GM23338 (cell line): ENCODE measurements at places on chromosomes 13 and 19. TPM values are rescaled to one million over a fixed set of nuclear protein-coding genes. Genes with fewer than 3 reads are reported as not detected.
A peak's percentile ranks its signal among the peaks of the same experiment; 100 is the strongest.

The STOML3 gene
- 0.16 TPM in 1 of 2 replicates, not detected in the other for total RNA-seq

GRCh38 chr19:33755099-33756035, 41.3 kb upstream of the KCTD15 start:
- no peak for DNase-seq

GRCh38 chr13:92823059-92823458, 403.5 kb upstream of the GPC6 start:
- no peak for DNase-seq

DNA sequence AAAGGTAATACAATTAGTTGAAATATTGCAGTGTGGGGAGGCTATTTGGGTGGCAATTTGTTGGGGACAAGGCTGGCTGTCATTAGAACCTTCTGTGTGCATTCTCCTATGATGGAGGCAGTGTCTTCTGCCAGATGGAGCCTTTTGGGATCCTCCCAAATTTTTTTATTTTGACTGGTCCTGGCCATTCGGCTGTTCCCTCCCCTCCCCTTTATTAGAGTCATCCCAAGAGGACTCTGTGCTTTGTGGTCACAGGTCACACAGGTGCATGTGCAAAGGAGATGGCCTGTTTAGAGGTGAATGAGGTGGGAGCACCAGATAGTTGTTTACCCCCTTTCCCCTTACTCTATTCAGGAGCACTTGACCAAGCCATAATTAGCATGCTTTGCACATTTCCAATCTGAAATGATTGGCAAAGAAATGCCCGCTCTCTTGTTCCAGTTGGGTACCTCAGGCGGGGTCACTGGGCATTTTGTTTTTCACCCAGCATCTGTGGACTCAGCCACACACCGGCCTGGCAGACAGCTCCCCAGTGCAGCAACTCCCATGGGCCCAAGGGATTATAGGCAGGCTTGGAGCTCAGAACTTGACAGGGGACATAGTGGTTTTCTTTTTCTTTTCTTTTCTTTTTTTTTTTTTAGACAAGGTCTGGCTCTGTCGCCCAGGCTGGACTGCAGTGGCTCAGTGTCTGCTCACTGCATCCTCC, 19.8 kb downstream of the GATAD2A start:
- DNase-seq: no peak

DNA sequence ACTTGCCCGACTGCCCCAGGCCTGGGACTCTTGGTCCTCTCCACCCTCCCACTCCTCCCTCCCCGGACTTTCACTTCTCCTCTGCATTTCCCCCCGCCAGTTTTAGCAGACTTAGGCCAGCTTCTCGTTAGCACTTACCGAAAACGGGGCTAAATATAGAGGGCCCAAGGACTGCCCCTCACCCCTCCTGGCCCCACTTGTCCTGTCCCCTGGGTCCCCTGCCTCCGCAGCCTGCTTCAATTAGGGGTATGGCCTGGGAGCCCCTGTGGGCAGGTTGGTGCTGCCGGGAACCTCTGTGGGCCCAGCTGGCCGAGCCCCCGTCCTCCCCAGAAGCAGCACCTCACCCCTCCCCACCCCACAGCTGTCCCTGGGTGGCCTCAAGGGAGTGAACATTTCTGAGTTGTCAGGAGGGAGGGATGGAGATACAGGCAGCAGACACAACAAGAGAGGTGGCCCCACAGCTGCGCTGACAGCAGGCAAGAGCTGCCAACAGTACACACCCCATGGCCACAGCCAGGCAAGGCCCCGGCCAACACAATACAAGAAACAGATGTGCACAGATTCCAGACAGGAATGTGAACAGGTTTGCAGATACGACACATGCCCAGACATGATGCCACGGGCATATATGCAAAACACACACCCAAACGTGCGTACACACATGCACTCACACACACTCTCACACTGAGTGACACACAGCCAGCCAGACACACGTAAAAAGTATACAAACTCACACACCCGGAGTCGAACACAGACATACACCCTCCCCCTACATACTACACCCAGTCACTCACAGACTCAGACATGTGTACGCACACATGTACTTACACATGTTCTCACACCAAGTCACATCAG, 2.6 kb downstream of the POU2F2 start:
- no peak for DNase-seq

DNA sequence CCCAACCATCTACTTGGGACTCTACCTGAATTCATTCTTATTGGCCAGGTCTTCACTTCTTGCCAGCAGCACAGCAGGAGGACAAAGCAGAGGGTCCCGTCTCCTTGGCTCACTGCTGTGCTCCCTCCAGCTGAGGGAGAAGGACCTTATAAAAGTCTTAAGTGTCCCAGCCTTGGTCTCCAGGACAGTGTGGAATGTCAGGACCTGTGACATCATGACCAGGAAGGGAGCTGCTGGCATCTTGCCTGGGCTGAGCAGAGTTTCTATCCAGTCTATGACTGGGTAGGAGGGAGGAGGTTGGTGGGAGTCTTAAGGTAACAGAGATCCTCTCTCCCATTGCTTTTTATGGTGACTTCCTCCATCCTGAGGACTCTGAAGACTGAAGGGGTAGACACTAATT, 56.6 kb upstream of the ANKRD10 start:
- DNase-seq: no peak

DNA sequence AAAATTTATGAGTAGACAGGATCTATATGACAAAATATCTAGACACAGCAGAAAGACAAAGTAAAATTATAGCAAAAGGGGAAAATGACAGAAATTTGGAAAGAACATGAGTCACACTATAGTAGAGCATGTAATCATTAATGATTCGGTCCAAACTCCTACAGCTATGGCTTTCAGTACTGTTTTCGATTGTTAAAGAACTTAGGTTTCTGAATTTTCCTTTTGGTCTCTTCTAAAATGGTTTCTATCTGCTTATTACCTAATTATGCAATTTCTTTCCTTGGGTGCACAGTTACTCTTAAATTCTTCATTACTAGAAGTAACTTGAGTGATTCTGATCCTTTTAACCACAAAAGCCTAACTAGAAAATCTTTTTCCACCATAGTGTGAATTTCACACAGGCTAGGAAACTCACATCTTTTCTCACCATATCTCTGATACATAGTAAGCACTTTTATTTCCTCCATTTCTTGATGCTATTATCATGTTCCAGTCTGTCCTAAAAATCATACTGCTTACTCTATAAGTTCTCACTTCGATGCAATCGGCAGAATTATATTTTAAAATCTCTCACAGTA, 1101.4 kb downstream of the PCDH9 start:
- DNase-seq: no peak

GRCh38 chr13:113022391-113022744, 53.4 kb downstream of the MCF2L start:
- peak; percentile 48 for DNase-seq

DNA sequence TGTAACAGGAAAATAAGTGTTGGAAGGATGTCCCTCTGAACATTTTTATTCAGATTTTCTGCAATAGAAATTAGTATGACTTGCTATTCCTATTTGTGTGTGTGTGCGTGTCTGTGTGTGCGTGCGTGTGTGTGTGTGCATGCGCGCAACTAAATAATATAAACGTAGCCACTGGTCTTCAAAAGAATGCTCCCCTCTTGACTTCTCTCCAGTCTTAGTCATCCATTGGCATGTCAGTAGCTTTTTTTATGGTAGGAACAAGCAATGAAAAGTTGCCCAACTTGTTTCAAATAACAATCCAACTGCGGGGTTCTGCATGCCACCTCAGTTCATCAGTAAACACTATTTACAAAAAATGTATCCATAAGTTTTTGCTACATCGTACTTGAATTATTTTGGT, 249.6 kb downstream of the GPC6 start:
- DNase-seq: no peak

- no peak for DNase-seq
Measured at GRCh38 chr13:37175996-37176395, 70.5 kb upstream of the CSNK1A1L start.

The POU2F2 gene
- total RNA-seq: 2.3 and 2.4 TPM in 2 replicates

DNA sequence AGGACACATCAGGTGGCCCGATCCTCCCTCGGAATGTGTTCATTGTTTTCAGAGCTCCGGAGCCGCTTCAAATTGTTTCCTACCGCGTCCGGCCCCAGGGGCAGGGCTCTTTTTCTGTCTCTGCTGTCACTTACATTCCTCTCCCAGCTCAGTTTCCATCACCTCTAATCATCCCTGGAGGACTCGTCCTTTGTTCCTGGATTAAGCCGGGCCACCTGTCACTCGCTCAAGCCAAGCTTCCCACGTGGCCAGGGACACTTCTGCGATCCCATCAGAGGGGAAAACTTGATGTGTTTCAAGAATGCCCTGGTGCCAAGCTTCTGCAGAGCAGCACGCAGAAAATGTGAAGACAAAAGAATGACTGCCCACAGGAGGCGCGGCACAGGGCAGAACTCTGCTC, 13.5 kb downstream of the IL17D start:
- peak; percentile 37 for DNase-seq

DNA sequence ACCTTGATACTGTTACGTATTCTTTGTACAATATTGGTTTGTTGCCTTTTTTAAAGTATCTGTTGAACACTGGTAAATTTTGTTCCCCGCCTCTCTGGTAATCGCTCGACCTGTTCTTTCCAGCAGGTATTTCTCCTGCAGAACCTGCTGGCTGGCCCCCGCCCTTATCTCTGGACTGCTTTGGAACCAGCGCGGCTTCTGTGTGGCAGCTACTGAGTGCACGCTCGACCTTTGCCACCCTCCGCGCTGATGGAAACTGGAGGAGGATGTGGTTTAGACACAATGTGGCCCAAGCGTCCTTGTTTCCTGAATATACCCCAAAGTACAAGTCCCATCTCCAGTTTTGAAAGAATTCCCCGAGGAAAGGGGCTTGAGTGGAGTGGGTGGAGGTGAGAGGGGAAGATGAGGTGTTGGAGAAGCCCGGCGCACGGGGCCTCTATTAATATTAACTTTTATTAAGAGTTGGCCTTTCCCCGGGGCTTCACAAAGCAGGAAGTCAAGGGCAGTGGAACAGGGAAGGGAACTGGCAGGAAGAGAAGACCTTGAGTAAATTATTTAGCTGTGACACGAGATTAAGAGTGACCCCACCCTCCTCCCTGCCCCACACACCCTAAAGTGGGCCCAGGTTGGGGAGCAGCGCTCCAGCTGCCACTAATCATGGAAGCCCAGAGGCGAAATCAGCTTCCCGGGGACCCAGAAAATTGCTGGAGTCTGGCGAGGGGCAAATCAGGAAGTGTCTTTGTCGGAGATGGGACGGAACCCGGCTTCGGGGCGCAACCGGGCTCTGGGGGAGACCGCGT, 16.0 kb downstream of the CDX2 start:
- DNase-seq: no peak

- DNase-seq: peak; percentile 77
Measured at GRCh38 chr19:2282062-2282861, at the start of gene PEAK3. Gene PEAK3 (minus strand): TSS chr19:2282175. CDS start chr19:2280931, 1,244 bp downstream.
